MG63 (cell line): ENCODE measurements at places on chromosomes 11 and 22. TPM values are rescaled to one million over a fixed set of nuclear protein-coding genes. Genes with fewer than 3 reads are reported as not detected.

Gene MUC15
- total RNA-seq = not detected in 2 replicates

GRCh38 chr11:118007040-118007439 lies 20.8 kb downstream of the IL10RA start:
- no peak for DNase-seq

DNA sequence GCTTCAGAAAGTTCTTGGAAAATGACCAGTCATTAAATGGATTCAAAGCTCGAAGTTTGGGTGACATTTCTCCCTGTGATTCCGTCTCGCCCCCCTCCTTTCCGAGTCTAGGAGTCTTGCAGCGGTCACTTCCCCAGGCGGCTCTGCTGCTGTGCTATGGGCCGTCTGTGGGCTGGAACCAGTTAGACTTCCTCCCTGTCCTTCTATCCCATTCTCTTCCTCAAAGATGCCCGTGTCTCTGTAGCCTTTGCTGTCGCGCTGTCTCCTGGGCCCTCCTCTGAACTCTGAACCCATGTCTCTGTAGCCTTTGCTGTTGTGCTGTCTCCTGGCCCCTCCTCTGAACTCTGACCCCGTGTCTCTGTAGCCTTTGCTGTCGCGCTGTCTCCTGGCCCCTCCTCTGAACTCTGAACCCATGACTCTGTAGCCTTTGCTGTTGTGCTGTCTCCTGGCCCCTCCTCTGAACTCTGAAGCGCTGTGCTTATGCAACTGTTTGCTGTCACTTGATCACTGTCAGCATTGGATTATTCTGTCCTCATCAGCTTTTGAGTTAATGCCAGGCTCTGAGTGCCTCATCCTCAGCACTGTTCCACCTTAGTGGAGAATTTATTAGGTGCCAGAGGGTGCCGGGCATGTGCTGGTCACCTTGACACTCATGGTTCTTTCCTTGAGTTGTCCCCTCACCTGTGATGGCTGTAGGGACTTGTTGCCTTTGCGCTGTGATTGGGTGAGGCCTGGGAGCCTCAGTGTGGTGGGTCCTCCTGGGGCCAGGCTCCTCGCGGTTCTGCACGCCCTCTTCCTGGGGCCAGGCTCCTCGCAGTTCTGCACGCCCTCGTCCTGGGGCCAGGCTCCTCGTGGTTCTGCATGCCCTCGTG lies 173.3 kb downstream of the TBC1D22A start:
- DNase-seq = no peak

GRCh38 chr11:104164028-104164520 lies at the start of gene PDGFD:
Gene PDGFD (minus strand): TSS chr11:104164147.
- peak; percentile 70 for DNase-seq

DNA sequence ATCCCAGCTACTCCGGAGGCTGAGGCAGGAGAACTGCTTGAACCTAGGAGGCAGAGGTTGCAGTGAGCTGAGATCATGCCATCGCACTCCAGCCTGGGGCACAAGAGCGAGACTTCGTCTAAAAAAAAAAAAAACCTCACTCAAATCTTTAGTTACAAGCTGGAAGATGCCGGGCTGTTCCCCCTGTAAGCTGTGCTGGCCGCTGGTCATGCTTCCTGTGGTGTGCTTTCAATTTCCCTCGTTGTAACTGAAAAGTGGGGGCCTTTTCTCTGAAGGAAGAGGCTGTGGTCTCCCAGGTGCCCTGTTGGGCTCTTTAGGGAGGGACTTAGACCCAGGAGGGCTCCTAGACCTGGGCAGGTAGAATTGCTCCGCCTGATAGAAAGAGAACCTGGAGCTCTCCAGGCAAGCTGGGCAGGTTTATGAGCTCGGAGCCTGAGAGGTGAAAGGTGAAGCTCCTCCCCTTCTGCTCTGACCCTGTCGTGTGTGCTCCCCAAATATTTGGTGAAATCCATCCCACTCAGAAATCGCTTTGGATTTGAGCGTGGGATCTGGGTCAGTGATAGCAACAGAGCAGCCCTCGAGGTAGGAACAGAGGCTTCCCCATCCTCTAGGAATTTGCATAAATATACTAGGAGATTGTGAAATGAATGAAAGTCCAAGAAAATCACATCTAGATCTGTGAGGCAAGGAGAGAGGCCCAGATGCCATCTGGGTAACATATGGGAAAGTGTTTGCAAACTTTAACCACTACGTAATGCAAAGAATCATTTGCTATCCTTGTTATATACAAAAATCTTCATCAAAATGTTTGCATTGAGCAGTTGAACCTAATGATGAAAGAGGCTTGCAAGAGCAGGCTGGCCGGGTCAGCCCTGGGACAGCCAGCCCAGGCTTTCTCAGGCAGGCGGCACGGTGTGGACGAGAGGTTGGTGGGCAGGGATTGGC lies 154.3 kb downstream of the FBXO7 start:
- DNase-seq = no peak

Gene P2RY6
- 6.7 and 23.4 TPM in 2 replicates for total RNA-seq

Gene CTR9
- total RNA-seq = 7.6 and 7.8 TPM in 2 replicates

- no peak for DNase-seq
Measured at GRCh38 chr11:7589861-7590260, 76.1 kb downstream of the PPFIBP2 start.

Gene SNX15
- total RNA-seq = 11.2 and 18.5 TPM in 2 replicates

DNA sequence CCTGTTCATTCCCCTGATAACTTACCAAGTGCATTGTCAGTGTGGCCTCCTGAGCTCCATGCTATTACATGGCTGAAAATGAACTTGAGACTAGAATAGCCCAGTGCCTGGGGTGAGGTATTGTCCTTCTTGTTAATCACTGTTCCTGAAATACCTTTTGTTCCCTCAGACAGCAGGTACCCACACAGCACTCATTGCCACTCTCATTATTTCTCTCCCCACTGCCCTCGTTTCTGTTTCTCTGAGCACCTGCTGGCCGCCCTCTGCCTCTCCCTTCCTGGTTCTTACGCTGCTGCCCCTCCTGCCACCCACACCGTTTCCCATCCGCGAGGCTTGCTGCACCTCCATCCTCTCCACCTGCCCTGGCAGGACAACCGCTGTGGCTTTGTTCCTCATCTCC lies 36.9 kb upstream of the RAB1B start:
- no peak for DNase-seq

DNA sequence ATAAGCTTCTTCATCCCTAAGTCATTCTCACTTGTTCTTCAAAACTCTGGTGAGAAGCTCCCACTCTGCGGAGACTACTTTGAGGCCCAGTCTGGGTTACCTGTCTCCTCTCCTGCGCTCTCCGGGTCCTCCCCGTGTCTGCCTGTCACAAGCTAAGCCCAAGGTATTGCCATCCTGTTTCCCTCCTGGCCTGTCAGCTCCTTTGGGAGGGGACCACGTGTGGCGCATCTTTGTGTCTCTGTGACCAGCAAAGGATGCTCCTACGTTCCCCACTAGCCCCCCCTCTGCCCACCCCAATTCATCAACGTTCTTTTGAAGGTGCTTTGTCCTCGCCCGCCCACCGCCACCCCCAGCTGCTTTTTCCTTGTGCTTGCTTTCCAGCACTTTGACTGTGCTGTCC lies 31.8 kb upstream of the FBLN1 start:
- no peak for DNase-seq

Gene MIOX
- total RNA-seq = 0.35 TPM in 1 of 2 replicates, not detected in the other

GRCh38 chr11:3853899-3854659 lies 1.4 kb upstream of the STIM1 start:
- no peak for DNase-seq

Gene GSTT2B
- 23.8 and 23.9 TPM in 2 replicates for total RNA-seq

DNA sequence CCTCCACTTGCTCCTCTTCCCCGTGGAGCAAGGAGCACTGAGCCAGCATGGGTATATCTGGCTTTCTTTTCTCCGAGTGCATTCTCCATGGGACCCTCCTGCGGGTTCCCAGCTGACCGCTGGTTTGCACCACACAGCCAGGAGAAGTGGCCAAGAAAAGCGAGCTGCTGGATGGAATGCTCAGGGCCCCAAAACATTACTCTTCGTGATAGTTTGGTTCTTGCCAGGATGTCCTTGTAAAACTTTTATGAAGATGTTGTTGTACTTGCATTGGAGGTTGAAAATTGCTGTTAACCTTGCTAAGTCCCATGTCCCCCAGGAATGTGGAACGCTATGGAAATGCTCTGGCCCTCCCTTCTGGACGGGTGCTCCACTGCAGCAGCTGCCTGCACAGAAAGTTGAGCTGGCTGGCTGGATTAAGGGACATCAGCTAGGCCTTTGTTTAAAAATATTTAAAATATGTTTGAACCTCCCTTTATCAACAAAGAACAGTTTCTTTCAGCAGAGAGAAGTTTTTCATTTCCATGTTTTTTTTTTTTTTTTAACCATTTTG lies 68.7 kb downstream of the ZNRF3 start:
- peak; percentile 11 for DNase-seq

DNA sequence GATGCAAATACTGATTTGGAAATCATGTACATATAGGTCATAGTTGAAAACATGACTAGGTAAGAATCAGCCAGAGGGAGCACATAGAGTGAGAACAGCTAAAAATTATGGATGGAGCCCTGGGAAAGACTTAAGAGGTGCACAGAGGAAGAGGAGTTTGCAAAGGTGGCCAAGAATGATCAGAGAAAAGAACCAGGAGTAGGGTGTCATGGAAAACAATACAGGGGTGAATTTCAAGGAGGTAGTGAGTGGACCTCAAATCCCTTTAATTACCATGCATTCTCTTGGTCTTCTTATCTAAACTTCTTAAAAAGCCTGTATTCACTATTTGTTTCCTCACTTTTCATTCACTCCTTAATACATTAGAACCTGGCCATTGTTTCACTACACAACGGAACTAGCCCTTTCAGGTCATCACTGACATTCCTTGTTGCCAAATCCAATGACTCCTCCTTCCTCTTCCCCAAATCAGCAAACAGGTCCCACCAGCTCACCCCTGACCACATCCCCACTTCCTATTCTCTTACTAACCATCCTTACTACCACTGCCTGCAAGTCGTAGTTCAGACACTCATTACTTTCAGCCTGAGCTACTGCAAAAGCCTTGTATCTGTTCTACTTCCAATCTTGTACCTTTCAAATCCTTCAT lies 22.6 kb downstream of the BUD13 start:
- DNase-seq = no peak

GRCh38 chr22:50198624-50199017 lies 2.2 kb upstream of the SELENOO start:
- DNase-seq = no peak

DNA sequence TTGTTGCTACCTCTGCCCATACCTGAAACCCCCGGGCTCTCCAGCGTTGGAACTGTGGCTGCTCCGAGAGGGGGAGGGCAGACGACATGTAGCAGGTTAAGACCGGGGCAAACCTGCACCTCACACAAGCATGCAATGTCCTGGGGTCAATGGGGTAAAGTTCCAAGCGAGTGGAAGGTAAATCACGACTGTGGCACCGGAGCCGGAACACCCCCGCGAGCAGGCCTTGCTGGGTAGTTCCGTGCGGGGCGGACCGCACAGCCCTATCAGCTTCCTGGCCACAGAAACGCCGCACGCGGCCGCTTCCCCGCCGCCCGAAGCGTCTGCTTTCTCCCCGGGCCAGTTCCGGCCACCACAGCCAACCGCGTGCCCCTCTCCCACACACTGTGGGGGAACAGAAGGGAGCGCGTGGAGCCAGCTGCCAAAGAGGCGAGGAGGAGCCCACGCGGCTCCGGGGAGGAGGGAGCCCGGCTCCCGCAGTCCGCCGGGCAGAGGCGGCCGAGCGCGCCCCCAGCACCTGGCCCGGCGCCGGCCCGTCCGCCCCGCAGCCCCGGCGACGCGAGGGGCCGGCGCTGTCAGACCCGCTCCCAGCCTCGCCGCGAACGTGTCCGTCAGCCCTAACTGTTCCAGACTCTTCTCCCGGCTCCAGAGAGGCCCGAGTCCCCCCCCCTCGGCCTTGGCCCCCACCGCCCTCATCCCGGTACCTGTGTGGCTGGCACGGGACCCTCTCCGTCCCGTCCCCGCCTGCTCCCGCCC lies 1.6 kb downstream of the SPTBN2 start:
- peak; percentile 60 for DNase-seq

- DNase-seq = no peak
Measured at GRCh38 chr11:61071208-61071681, 31.0 kb upstream of the CD5 start.
